ENCODE measurements at places on chromosomes 16 and 17.

GRCh38 chr16:3570420-3571062 lies 6.7 kb downstream of the NLRC3 start:
- DNase-seq, result no peak

DNA sequence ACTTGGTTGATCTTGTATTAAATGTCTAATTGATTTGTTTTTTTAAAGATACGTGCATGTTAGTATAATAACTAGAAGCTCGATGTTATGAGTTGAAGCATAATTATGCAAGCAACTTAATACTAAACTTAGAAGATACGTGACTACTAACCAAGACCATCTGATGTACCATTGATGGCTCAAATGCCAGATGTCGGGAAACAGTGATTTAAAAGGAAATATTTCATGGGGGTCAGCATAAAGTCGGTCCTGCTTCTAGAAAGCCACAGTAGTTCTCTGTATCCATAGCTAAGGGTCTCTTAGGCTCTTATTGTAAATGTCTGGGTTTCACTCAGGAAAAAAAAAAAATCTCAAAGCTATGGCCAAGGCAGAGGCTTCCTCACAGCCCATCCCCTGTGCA lies 61.2 kb upstream of the RBFOX1 start:
- DNase-seq, result no peak

- no peak for DNase-seq
Observed at GRCh38 chr17:79478841-79479240, 132.0 kb downstream of the RBFOX3 start.

DNA sequence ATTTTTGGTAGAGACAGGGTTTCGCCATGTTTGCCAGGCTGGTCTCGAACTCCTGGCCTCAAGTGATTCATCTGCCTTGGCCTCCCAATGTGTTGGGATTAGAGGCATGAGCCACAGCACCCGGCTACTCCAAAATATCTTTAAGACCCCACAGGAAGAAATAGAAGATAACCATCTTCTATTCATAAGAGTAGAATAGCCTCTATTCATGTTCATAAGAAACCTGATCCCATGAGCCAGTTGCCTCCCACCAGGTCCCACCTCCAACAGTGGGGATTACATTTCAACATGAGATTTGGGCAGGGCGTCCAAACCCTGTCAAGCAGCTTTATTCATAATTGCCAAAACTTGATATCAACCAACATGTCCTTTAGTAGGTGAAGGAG lies 13.9 kb upstream of the TMC7 start:
- DNase-seq, result no peak

GRCh38 chr16:89828199-89828869 lies at the start of gene SPIRE2:
Gene SPIRE2 (plus strand): TSS chr16:89828475. CDS start chr16:89828551, 76 bp downstream.
- peak; percentile 66 for DNase-seq

DNA sequence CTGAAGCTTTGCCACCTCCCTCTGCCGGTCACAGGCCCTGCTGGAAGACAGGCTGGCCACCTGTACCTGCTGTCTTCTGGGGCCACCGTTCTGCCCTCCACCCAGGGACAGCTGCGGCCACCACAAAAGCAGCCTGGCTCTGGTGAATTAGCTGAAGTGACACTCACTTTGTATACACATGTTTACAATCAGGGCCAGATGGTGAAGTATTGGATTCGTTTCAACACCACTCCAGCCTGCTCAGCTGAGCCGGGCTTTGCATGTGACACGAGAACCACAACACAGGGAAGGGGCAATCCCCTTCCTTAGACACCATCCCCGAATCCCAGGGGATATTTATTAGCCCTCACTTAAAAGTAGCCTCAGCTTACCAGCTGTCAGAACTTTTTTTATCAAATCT lies 191.5 kb upstream of the RPL38 start:
- DNase-seq, result no peak

GRCh38 chr16:81612351-81613163 lies 166.5 kb upstream of the PLCG2 start:
- DNase-seq, result no peak

Measured in astrocyte of the spinal cord (primary cell).